Skeletal muscle cell (primary cell): ENCODE measurements at places on chromosomes 12 and 14.

- no peak for DNase-seq
These were observed 465.7 kb upstream of the MGAT4C start for GRCh38 chr12:86721713-86722397.

DNA sequence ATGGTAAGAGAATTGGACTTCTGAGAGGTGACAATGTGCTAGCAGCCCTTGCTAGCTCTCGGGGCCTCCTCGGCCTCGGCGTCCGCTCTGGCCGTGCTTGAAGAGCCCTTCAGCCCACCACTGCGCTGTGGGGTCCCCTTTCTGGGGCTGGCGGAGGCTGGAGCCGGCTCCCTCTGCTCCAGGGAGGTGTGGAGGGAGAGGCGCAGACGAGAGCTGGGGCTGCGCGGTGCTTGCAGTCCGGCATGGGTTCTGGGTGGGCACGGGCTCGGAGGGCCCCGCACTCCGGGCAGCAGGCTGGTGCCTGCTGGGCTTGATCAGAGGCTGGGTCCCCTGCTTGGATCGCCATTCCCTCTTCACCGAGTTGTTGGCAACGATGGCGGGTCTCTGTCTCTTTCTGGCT, 226.4 kb upstream of the AMIGO2 start:
- DNase-seq: no peak

- no peak for DNase-seq
These were observed 4.0 kb downstream of the GOLGA5 start for GRCh38 chr14:92797935-92798653.

DNA sequence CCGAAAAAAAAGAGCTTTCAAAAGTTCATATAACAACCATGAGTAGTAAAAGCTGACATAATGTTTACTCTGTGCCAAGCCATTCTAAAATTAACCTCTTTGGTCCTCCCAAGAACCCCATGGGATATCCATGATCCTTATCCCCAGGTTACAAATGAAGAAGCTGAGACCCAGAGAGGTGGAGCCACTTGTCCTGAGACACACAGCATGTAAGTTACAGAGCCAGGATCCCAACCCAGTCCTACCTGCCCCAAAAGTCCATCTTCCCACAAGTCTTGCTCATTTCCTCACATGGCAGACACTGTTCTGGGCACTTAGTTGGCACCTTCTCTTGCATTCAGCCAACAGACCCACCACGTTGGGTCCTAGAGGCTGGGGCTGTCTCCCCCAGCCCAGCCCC, 37.1 kb downstream of the TRPV4 start:
- no peak for DNase-seq

DNA sequence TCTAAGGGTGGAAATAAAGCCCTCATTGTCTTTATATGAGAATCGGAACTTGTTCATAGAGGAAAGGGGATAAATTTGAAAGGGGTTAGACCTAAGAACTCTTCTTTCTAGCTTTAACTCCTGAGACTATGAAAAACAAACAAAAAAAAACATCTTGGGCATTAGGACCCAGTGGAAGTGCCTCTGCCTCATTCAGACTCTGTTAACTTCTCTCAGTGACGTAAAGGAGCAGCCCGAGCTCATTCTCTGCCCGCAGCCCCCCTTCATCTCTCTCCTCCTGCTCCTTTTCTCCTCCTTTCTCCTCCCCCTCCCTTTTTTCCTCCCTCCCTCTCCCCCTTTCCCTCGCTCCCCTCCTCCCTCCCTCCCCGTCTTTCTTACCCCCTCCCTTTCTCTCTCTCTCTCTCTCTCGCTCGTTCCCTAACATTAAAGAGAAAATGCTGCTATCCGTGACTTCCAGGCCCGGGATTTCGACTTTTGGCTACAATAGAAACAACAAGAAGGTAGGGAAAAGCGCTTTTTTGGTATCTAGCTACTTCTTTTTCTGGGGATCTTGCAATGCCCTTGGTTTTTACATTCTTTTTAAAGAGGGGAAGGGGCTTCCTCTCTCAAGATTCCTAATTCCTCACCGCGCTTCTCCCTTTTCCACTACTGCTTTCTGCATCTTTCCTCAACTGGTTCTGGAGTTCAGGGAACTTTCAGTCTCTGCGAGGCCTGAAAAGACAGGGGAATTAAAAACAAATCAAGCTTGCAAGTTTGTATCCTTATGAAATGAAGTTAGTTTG, at the start of gene RBMS2:
RBMS2 (plus strand) TSS at position 231 of the 782 bp plus-strand sequence; CDS start at position 435, 204 bp downstream.
- peak; percentile 80 for DNase-seq

GRCh38 chr14:100567009-100567876, 20.0 kb downstream of the BEGAIN start:
- DNase-seq: no peak

GRCh38 chr14:81632157-81632556, 98.5 kb upstream of the SEL1L start:
- DNase-seq: no peak

GRCh38 chr14:90274019-90274418, 17.7 kb downstream of the PSMC1 start:
- DNase-seq: no peak

DNA sequence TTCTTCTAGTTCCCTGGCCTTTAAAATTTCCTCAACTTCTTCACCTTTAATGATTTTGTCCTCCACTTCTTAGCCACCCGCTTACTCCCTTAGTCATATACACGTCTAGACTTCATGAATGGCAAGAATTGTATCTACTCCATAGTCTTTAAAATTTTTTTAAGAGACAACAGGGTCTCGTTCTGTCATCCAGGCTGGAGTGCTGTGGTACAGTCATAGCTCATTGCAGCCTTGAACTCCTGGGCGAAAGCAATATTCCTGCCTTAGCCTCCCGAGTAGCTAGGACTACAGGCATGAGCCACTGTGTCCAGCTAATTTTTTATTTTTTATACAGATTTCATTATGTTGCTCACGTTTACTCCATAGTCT, 47.9 kb downstream of the BBS10 start:
- no peak for DNase-seq
